CD4-positive, alpha-beta T cell treated with Interleukin-4 for 1 hour (primary cell): ENCODE measurements at places on chromosomes 2 and 18.

DNA sequence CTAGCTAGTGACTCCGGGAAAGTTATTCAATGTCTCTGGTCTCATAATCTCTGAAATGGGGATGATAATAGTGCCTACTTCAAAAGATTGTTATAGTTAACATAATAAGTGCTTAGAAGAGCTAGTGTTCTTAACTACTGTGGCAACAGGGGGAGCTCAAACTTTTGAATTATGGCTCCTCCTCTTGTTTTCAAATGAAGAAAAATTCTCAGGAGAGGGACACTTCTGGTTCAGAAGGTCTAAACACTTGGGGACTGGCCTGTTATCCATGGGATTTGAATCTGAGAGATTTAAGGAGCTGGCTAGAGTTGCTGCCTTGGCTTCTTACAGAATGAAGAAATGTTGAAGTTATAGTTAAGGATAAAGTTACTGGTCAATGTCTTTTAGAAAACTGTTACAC, 92.2 kb upstream of the ITGB6 start:
- DNase-seq: no peak

GRCh38 chr2:19799881-19800780, 101.7 kb downstream of the TTC32 start:
- DNase-seq: no peak

DNA sequence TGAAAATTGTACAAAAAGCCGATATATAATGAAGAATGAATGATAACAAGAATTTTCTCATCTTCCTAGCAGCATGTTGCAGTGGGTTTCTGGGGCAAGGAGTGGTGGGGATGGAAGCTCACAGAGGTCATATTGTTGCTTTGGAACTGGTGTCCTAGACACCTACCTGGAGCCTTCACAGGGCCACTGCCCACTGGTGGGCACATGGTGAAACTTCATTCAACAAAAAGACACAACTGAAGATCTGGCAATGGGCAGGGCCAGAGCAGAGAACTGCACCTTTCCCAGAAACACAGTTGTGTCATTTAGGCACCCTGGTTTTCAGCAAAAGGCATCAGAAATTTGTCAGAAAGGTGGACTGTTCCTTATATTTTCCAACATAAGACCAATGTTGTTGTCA, 115.3 kb downstream of the FHOD3 start:
- DNase-seq: no peak

- no peak for DNase-seq
Observed at GRCh38 chr2:240395896-240396622, 39.4 kb upstream of the GPC1 start.

- DNase-seq: no peak
Observed at GRCh38 chr2:72950558-72951255, 33.4 kb downstream of the EMX1 start.

GRCh38 chr2:189552334-189552990, 28.1 kb downstream of the SLC40A1 start:
- DNase-seq: no peak

- no peak for DNase-seq
Observed at GRCh38 chr18:57427429-57428201, 7.6 kb upstream of the ONECUT2 start.

- DNase-seq: no peak
Observed at GRCh38 chr2:136247204-136247950, 129.4 kb upstream of the CXCR4 start.

DNA sequence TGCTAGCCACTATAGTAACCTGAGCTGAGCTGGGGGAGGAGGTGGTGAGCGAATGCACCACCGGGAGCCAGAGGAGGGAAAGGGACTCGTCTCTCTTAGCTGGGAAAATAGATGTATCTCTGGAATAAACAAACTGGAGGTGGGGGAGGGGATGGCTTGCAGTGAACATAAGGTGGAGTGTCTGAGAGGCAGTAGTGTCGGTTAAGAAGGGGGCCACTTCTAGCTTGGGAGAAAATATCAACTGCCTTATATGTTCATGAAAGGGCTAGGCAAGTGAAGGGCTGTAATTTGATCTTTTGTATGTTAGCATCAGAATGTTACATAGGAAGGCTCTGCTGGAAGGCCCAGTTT, 2.2 kb downstream of the SETBP1 start:
- no peak for DNase-seq

DNA sequence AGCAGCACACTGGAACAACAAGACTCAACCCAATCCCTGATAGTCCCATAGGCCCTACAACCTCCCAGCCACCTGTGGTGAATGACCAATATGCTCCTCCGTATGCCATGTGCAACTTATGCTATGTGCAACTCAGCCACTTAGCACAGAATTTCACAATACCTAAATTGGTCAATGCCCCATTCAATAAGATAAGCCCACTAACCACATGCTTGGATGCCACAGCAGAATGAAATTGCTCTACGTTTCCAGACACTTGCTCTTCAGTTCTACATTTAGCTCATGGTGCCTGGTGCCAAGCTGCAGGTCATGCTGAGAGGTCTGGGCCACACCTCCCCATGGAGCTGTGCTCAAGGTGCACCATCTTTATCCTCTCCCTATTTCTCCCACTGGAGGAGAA, 159.8 kb downstream of the EN1 start:
- DNase-seq: no peak

DNA sequence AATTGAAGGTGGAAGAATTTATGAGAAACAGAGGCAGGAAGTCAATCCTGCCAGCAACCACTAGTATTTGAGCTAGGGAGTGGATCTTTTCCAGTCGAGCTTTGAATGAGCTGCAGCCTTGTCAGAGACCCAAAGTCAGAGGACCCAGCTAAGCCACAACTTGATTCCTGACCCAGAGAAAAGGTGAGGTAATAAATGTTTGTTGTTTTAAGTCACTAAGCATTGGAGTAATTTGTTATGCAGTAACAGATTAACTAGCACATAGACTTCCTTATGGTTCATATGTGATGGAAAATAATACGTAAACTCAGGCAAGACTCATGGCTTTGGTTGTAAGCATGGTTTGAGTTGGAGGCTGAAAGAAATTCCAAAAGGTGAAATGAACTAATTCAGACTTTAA, 21.6 kb downstream of the EFEMP1 start:
- DNase-seq: no peak

DNA sequence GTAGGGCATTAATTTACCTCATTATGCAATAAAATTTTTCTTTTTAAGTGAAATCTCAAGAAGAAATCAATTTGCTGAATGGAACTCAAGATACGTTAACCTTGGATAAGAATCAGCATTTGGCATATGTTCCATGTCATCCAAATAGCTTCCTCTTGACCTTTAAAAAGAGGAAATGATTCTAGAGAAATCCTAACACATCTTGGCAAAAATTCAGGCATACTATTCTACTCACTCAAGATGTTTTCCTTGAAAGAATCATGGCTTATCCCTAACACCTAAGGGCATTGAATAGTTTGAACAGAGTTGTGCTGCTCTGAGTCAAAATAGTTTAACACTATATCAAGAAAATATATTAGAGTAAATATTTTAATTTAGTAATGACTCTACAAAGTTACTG, 678.0 kb downstream of the EPHA4 start:
- no peak for DNase-seq

- DNase-seq: no peak
Observed at GRCh38 chr2:32887125-32887524, 59.6 kb upstream of the LTBP1 start.

- DNase-seq: no peak
Observed at GRCh38 chr2:108910011-108910431, 79.0 kb downstream of the EDAR start.

DNA sequence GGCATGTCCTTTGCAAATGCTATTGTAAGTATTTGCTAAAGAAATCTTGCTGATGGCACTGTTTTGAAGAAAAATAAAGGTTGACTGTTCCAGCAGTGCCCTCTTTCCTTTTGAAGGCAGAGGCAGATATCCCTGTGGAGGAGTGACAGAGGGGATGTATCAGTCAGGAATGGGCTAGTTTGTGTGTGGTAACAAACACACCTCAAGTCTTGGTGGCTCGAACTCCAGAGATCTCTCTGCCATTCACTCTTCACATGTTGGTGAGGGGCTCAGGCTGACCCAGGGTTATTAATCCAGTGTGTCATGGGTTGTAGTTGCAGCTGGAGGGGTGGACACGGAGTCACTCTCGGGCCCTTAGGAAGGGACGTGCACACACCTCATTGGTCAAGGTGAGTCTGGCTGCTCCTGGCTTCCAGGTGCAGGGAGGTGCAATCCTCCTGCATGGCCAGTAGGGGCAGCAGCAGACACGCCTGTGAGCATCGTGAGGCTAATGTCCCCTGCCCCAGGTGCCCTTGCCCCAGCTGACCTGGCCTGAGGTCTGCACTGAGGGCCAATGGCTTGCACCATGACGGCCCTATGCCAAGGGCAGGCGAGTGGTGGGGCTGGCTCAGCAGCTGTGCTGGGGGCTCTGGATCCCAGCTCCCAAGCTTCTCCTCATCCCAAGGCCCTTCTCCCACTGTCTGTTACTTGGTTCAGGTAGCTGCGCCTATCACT, 146.5 kb downstream of the ASB1 start:
- peak; percentile 2 for DNase-seq

DNA sequence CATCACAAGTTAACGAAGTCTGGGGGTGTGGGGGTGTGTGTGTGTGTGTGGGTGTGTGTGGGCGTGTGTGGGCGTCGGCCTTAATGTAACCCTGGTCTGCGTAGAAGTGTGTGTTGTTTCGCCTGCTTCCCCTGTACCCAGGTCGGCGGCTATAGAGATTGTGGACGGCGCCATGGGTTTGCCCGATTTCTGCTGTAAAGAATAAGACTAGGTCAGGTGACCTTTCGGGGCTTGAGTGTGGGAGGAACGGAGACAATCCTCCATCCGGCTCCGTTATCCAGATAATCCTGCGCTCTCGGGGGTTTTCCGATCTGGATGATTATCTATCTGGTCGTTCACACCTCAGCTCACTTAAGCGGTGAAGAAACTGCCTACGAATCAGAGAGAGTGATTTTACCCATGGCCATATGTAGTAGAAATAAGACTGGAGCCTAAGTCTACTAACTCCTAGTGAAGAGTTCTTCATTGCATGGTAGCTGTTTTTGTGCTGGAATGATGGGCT, 543 bp downstream of the HADHB start:
- DNase-seq: peak; percentile 62

GRCh38 chr2:237549216-237549615, 17.2 kb upstream of the PRLH start:
- DNase-seq: no peak

DNA sequence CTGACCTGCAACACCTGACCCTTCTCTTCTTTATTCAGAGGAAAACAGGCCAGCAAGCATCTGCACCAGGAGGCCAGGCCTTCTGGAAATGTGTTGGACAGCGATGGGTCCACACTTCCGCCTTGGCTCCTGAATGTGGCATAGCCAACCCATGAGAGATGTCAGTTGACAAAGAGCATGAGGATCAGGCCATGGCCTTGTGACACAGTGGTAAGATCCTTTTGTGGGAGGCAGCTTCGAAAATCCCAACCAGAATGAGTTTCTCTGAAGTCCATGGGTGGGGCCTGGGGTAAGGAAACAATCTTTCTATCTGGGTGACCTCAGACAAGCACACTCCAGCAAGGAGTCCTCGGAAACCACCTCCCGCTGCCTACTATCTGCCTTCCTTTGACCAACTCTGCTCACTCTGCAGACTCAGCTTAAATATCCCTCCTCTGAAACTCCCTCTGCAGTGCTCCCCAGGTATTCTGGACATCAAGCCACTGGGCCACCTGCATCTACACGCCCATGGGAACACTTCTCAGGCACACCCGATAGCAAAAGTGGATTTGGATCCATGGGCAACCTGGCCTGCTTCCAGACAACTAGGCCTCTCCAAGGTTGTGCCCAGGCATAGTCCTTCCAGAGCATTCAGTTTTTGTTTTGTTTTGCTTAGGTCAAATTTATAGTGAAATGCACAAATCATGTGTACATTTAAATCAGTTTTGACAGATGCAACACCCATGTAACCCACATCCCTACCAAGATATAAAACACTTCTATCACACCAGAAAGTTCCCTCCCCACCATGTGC, 3.6 kb upstream of the SH2D6 start:
- no peak for DNase-seq

- DNase-seq: no peak
Observed at GRCh38 chr2:85091838-85092237, 41.4 kb upstream of the TCF7L1 start.

DNA sequence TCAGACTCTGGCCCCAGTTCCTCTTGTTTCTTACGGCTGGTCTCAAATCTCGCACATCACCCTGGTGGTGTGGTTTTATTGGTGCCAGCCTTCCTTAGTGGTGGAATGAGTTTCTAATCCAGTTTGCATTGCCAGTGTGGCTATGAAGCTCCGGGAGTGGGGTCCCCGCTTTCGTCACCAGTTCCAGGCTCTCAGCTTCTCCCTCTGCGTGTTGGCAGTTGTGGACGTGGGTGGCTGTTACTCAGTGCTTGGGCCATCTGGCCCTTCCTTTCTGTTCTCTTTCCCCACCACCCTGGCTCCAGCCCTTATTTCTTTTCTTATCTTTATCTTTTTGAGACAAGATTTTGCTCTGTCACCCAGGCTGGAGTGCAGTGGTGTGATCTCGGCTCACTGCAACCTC, 30.1 kb downstream of the EFR3B start:
- DNase-seq: no peak

DNA sequence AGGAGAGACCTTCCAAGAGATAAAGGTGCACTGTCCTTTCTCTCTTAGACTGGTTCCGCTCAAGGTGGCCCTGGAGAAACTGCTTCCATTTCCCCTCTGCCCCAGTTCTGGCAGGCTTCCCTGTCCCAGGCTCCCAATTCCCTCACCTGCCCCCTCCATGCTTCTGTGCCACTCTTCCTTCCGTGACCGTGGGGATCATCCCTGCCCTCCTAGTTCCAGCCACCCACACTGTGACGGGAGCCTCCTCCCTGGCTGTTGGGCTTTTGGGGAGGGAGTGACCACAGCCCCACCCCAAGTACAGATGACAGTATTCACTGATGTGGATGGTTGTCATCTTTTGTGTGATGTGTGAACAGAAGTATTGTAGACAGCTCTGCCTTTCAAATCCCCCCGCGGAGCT, 2.8 kb downstream of the IMPA2 start:
- DNase-seq: no peak

- no peak for DNase-seq
Observed at GRCh38 chr18:23142251-23142929, 7.1 kb downstream of the CABLES1 start.

GRCh38 chr2:159064446-159065301, 96.2 kb downstream of the TANC1 start:
- DNase-seq: no peak

GRCh38 chr2:112758711-112759110, 5.7 kb downstream of the CKAP2L start:
- no peak for DNase-seq

GRCh38 chr2:231545105-231545902, 15.1 kb upstream of the NMUR1 start:
- DNase-seq: peak; percentile 79

DNA sequence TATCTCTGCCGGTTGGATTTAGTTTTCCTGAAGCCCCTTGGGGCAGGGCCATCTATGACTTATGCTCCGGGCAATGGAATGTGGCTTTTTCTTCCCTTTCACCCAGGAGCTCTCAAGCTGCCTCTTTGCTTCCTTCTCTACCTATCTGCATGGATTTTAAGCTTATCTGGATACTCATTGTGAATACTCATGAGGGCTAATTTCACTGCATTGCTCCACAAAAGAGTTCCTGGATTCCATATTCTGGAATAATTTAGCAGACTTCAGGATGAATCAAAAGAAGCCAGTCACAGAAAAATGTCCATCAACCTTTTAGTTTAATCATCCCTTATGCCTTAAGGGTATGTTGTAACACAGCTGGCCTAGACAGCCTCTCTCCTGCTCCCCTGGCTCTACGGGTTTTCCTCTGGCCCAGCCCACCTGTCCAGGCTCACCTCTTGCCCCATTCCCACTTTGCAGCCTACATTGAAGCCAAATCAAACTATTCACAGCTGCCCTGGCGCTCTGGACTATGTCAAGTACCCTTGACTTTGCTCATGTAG, 122.8 kb upstream of the RMDN2 start:
- DNase-seq: no peak
